ENCODE measurements at places on chromosomes 7 and 10.

DNA sequence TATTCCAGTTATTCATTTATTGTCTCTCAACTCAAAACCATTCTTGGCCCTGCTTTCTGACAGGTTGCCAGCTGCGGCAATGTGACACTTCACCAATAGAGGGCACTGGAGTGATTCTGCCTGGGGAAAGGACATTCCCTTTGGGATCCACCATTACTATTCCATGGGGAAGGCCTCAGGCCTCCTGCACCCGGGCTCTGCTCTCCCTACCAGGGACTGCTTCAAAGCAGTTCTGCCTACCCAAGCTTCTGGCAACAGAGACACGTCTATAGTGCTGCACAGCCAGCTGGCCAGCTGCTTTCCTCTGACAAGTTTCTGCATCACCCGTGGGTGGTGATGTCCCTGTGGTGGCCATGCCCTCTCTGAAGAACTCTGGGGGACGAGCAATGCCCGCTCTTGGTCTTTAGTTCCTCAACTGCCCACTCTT lies 163.8 kb downstream of the ELMO1 start:
- peak; percentile 41 for DNase-seq

- DNase-seq, result no peak
These were observed 52.3 kb upstream of the SLC35B4 start for GRCh38 chr7:134368851-134369544.

- no peak for DNase-seq
These were observed 105.2 kb upstream of the NEBL start for GRCh38 chr10:21002091-21002878.

DNA sequence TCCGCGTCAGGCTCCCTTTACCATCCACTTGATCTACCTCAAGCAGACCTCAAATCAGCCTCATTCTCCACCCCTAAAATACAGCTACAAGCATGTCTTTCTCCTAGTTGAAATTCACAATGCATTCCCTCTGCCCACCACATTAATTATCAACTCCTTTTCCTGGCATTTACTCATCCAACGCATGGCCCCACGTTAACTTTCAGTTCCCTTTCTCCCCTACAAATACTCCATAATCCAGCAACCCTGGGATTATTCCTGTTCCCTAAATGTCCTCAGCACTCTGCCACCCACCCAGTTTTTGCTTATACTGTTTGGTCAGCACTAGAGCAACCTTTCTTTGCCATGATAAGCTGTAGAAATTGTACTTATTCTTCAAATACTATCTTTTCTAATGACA lies 5.7 kb upstream of the VIM start:
- no peak for DNase-seq

GRCh38 chr7:101615446-101615845 lies 13.7 kb downstream of the MYL10 start:
- no peak for DNase-seq

- no peak for DNase-seq
These were observed 46.3 kb downstream of the SYPL1 start for GRCh38 chr7:106065575-106066500.

- no peak for DNase-seq
These were observed 95.5 kb downstream of the MAP3K8 start for GRCh38 chr10:30529373-30529998.

- DNase-seq, result peak; percentile 17
These were observed 101.0 kb upstream of the SVIL start for GRCh38 chr10:29735628-29736365.

GRCh38 chr7:3301831-3302618 lies 973 bp downstream of the SDK1 start:
- peak; percentile 67 for DNase-seq

DNA sequence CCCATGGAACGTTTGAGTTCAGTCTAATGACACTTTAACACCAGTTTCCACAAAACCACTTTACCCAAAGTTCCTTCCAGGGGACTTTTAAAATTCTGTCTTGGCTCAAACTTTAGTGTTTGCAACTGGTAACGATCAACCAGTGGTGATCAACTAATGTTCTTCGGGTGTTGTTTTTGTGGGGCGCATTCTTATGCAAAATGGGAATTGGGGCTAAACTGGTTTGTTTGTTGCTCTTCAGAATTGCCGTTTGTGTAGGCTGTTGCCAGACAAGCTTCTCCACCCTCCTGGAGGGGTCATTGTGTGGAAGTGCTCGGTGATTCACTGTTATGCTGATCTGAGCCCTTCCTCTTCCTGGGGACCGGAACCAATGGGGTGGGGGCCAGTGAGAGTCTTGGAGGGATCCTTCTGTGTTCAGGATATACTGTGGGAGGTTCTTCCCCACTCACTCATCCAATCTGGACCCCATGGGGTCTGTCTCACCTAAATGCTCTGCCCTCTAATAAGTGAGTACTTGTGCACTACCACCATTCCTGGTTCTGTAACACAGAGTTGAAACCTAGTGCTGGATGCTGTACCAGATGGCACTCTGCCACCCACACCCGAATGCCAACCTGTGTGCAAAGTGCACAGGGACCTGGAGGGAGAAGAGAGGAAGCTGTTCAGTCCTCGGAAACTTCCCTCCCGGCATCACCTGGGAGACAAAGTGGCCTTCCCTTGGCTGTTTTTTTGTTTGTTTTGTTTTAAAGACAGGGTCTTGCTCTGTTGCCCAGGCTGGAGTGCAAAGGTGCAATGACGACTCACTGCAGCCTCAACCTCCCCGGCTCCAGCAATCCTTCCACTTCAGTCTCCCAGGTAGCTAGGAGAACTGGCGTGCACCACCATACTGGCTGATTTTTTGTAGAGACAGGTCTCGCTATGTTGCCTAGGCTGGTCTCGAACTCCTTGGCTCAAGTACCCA lies 2.1 kb downstream of the NFE2L3 start:
- DNase-seq, result no peak

- DNase-seq, result no peak
These were observed 13.1 kb upstream of the SLC35B4 start for GRCh38 chr7:134329614-134330346.

GRCh38 chr7:124257638-124258308 lies 224.9 kb upstream of the TMEM229A start:
- DNase-seq, result no peak

- DNase-seq, result no peak
These were observed 144.6 kb upstream of the COL1A2 start for GRCh38 chr7:94250124-94250523.

DNA sequence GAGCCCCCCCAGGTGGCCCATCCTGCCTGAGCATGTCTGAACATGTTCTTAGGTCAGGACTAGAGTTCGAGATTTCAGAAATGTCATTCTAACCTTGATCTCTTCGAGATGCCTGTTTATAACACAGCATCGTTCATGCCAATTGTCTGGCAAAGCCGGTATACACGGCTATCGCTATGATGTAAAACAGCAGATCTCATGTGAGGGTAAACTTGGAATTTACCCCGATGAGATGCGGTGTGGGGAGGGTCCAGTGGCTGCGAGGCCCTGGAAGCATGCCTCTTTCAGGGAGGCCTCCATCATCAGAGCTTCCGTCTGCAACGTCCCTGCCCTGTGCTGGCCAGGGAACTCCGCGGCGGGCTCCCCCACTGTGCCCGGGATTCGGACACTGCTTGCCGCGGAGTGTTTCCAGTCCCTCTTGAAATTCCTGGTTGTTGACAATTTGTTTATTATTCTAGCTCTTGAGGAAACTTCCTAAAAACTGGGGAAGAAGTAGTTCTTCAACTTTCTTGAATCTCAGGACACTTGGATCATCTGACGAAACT lies 168.6 kb upstream of the RHEB start:
- DNase-seq, result no peak

DNA sequence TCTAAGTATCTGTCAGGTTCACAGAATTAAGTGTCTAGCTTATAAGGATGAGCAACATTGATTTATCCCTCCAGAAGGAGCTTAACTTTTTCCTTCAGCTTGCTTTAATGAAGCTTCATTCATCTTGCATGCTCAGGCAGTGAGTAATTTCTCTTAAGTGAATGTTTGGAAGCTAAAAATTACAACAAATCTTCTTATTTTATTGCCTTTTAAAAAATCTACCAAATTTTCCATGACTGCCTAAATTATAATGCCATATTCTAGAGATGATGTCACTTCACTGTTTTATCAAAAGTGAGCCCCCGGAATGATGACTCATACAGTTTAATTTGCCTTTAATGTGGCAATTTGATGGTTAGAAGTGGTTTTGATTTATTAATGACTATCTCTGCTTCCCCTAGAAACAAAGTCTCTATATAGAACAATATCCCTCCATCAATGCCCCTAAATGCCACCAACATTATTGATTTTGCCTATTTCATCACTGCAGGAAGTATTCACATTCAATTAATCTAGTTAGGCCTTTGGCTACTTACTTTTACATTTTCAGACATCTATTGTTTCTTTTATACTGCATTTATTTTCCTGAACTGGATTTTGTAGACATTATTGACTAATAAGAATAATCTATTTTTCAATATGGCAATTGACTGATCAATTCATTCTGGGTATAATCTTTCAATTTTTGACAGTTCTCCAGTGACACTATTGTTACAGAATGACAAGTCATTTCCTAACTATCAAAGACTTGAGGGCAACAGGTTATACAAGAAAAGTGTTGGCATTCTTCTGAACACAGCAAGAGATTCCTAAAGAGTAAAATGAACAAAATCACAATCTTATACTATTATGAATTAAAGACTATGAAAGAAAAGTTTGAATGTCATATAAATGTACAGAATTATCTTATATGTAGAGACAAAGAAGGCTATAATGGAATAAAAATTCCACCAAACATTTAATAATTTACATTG lies 139.3 kb upstream of the ODAD2 start:
- DNase-seq, result no peak

GRCh38 chr7:156386097-156386496 lies 254.5 kb upstream of the RNF32 start:
- no peak for DNase-seq

DNA sequence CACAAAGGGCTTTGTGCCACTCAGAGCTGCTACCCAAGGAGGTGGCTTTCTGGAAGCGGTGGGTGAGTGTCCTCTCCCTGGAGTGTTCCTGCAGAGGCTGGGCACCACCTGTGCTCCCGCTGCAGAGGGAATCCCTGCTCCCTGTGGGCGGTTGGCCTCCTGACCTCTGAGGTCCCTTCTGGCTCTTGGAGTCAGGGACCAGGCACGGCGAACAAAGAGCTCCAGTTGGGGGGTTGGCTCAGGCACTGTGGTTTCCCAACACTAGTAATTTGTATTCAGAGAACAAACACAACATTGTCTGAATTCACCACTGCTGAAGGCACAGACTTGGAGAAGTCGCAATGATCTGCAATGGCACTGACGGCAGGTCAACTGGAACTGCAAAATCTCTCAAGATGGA lies 328.9 kb downstream of the PRPF18 start:
- DNase-seq, result no peak

- no peak for DNase-seq
These were observed 75.4 kb downstream of the FGFR2 start for GRCh38 chr10:121522831-121523230.

- DNase-seq, result no peak
These were observed 38.7 kb upstream of the GSAP start for GRCh38 chr7:77454802-77455201.

DNA sequence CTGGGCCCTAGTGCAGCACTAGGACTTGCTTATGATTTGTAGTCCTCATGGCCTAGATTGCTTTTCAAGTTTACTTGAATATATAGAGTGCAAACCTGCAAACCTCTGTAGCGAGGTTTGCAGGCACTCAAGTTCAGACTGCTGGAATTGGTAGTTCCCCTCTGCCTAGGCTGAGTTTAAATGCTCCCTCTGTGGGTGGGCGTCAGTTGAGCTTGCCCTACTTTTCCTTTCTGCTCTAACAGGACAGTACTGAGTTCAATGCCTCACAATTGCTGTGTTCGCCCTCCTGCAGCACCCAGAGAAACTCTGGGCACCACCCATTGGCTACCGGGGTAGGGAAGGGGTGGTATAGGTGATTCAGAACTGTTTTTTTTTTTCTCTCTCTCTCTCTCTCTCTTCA lies 31.6 kb downstream of the MYO3A start:
- no peak for DNase-seq

GRCh38 chr7:142804728-142805207 lies 34.0 kb downstream of the PRSS2 start:
- DNase-seq, result no peak

- no peak for DNase-seq
These were observed 82.9 kb upstream of the PDGFA start for GRCh38 chr7:602341-603141.

DNA sequence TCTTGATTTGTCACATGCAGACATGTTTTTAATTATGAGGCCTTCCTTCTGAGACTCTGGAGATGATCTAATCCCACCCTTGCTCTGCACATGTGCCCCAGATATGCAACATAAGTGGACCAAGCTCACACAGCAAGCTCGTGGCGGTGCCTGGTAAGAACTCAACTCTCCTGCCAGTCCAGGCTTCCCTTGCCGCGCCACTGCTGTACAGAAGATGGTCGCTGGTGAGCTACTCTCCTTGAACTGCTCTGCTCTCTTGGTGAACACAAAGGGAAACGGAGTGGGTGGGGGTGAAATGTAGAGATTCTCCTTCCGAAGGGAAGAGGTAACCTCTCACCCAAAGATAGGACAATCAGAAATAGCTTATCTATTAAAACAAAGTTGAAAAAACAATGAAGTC lies 25.7 kb downstream of the MYOF start:
- DNase-seq, result no peak

- DNase-seq, result no peak
These were observed 3.3 kb downstream of the TMEM140 start for GRCh38 chr7:135151132-135151531.

DNA sequence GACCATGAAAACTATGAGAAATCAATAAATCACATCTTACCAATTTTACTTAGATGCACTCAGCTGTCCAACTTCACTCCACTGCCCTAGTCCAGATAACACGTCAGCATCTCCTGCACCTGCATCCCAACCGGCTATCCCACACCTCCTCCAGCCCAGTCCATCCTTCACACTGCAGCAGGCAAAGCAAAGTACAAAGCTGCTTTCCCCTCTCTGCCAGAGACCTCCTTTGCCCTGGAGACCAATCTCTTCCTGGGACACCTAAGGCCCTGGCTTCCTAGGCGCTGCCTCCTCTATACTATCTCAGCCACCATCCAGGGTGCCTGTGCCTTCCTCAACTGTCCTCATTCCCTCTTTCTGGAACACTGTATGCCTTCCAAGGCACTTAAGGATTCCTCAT lies 90.3 kb upstream of the DDC start:
- DNase-seq, result no peak

DNA sequence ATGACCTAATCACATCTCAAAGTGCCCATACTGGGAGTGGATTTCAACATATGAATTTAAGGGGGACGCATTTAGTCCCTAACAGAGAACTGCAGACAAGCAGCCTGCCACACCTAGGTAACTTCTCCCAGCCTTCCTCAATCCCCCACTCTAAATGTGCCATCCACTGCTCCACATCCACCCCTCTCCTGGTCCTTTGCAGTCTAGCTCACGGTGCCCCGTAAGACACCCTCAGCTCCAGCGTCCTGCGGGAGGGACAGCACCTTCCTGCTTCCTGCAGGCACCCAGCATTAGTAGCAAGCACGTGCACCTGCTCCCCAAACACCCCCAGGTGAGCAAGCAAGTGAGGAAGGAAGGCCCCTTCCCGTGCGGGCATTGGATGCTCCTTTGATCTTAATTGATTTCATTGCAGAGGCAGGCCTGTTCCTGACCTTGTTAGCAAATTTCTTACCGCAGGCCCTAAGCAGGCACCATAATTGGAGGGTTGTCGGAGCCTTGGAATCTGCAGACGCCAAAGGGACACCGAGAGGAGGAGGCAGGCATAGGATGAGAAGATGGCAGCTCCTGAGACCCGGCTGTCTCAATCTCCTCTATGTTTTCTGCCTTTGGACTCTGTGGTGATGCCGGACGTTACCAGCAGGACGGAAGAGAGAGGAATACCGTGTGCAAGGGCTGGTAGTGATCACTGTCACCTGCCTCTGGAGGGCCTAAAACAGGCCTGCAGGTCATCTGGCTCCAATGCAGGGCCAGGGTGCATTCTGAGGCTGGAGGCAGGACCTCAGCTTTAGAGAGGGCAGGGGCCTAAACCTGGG lies 75.8 kb upstream of the CHST15 start:
- DNase-seq, result no peak

Data from NCI-H748 treated with DMSO at 0.1 percent for 48 hours (cell line).